ENCODE measurements at places on chromosomes 2 and 18.

DNA sequence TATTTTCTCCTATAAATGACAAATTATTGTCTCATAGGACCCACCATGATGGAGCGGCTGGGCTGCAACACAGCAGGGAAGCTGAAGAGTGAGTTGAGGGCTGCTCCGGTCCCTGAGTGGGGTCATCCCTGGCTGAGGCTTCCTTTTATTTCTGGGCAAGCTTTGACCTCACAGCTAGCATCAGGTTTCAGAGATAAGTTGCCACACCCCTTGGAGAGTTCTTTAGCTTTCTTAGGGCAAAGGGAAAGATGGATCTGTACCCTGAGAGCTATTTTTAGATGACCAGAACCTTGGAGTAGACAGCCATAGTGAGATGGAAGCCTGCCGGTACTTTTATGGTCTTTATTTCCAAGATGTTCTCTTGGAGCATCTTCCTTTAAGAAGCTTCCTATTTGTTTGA lies 11.5 kb downstream of the MYL1 start:
- no peak for DNase-seq

GRCh38 chr2:83650161-83650560 lies 808.9 kb downstream of the SUCLG1 start:
- no peak for DNase-seq

GRCh38 chr2:121925466-121925865 lies 170.0 kb downstream of the TSN start:
- DNase-seq: no peak

DNA sequence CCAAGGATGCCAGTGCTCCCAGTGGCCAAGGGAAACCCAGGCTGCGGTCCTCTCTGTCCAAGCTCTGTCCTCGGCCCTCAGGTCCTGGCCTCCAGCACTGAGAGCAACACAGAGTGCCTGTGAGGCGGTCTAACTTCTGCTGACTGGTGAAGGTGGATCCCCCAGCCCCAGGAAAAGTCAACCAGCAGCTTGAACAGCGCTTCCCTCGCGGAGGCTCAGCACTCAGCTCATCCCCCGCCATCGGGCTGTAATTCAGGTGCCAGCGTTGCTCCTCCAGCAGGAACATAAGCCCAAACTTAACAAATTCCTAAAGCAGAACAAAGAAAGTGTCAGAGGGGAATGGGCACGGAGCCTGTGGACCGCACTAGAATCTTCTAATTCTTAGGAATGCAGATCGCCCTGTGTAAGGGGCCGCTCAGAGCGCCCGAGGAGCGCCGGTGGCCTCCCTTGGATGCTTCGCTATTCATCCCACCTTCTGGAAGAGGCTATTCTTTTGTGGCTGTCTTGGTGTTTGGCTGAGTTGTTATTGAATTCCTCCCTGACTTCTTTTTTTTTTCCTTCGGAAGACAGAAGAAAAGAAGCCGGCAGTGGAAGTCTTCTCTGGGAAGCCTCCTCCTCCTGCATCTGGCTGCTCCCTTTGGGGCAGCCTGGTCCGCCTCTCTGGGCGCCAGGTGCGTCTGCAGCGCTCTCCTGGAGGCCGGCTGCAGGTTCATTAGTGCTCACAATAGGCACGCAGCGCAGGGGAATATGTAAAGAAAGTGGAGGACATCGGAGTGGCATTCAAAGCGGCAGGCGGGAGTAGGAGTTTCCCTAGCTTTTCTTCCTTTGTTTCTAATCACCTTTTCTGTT lies 905.6 kb downstream of the TSN start:
- DNase-seq: no peak

Data from NCI-H1694 treated with DMSO at 0.1 percent for 48 hours (cell line).